ENCODE measurements at places on chromosomes 5 and 9.

DNA sequence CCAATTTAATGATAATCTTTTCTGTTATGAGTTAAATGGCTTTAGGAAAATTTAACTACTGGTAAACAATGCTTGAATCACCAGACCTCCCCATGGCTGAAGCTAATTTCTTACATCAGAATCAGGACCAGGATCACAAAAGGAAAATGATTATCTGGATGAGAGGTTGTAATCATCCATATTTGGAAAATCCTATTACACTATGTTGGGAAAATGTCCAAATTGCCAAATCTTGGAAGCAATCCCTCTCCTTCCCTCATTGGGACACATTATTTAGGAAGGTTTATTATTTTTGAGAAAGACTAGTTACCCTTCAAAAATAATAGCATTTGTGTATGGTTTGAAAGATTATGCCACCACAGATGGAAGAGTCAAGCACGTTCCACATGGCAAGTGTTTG is 130.7 kb upstream of the MINAR2 start:
- DNase-seq = no peak

DNA sequence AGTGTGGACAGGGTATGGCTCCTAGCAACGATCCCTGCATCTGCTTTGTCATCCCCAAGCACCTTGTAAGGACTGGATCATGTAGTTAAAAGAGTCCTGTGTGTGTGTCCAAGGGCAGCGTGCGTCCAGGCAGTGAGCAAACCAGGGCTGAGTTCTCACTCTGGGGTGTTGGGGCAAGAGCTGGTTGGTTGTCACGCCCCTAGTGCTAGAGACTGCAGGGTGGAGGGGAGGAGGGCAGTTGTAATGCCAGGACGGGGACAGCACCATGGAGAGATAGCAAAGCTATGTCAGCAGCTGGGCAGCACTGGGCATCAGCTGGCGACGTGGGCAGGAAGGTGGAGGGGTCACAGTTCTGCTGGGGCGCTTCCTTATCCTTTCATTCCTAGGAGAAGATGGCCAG is 100.8 kb downstream of the ZNF618 start:
- no peak for DNase-seq

- no peak for DNase-seq
Observed at GRCh38 chr5:134439210-134439654, 27.6 kb upstream of the CDKN2AIPNL start.

DNA sequence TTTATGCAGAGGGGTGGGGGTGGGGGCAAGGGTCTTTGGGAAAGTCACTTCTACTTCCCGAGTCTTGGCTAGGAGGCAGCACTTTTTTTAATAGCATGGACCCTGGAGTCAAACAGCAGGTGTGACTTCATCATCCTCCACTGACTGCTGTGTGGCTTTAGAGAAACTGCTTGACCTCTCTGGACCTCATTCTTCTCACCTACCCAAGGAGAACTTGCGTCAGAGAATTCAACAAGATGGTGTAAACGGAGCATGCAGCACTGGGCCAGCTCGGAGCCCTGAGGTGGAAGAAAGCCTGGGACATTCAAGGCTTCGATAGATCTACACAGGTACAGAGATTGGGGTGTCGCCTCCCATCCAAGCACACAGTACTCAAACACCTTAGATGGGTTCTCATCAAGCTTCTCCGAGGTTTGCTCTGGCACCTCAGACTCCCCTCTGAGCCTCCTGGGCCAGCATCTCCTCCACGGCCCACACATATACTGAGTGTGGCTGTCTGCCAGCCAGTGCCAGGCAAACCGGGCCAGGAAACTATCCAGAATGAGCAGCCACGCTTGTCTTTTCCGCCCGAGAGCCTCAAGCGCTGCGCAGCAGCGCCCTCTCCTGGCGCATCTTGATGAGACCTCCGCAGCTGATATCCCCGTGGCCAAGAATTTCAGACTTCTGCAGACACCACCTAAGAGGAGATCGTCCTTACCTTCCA is 4.6 kb upstream of the SLC25A48 start:
- DNase-seq = no peak

DNA sequence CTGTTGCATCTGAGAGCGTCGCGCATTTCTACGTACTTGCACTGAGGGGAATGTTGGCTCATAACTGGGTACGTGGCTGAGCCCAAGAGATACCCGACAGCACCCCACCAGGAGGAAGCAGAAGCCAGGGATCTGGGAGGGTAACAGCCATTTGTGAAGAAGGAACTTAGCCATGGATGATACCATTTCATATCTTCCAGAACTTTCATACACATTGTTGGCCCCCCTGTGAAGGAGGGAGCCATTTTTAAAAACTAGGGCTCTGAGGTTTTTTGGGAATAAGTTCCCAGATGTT is 101.4 kb upstream of the SLC44A1 start:
- no peak for DNase-seq

DNA sequence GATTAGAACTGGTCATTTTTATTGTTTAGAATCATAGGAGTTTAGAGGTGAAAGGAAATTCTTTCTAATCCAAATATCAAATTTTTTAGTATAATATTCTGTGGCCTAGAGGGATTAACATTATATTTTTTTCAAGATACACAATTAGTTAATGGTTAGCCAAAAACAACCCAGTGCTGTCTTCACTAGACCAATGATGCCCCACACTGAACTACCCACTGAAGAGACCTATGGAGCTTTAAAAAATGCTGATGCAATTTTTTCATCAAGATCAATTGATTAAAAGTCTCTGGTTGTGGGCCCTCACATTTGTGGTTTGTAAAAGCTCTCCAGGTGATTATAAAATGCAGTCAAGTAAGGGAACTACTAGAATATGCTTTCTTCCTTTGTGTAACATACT is 274.1 kb upstream of the C9orf72 start:
- no peak for DNase-seq

DNA sequence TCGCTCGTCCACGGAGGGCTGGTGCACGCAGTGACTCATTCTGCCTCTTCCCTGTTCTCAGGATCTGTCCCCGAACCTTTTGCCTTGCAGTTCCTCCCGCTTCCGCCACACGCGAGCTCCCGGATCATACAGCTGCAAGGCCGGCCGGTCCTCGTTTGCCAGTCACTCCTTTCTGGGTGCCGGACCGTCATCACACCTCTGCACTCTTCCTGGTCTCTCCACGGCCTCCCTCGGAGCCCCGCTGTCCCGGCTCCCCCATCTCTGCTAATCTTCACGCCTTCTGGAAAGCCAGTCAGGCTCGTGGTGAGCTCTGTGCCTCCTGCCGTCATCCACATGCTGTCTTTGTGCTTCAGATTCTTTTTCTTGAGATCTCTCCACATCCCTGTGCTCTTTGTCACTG is 91.8 kb downstream of the STX17 start:
- no peak for DNase-seq

GRCh38 chr9:95103871-95104580 is 213.5 kb downstream of the FANCC start:
- no peak for DNase-seq

- DNase-seq = no peak
Observed at GRCh38 chr9:127500399-127500798, 49.1 kb downstream of the LRSAM1 start.

- DNase-seq = no peak
Observed at GRCh38 chr5:16626696-16627264, 10.0 kb upstream of the RETREG1 start.

- no peak for DNase-seq
Observed at GRCh38 chr5:149210225-149210624, 61.4 kb upstream of the AFAP1L1 start.

DNA sequence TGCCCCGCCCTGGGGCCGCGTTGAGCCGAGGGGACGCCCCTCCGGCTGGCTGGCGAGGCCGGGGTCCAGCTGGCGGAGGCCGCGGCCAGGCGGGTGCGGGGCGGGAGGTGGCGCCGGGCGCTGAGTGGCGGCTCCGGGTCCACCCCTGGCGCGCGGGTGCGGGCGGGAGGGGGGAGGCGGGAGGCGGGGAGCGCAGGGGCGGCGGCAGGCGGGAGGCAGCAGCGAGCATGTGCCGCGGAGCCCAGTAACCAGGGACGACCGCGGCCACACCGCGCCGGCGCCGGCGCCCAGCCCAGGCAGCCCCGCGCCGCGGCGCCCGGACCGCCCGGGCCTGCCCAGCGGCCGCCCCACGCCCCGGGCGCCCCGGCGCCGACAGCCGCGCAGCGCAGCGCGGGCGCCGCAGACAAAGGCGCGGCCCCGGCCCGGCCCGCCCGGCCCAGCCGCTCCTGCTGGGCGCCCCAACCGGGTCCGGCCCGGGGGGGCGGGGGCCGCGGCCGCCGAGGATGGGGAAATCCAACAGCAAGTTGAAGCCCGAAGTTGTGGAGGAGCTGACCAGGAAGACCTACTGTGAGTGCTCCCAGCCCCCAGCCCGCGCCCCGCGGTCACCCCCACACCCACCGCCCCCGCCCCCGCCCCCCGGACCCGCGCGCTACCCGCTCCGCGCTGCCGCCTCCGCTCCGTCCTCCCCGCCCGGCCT is at the start of gene NCS1:
Gene NCS1 (plus strand): TSS at position 244 of the 697 bp plus-strand sequence. CDS start 260 bp downstream, at position 504.
- peak; percentile 39 for DNase-seq

- DNase-seq = no peak
Observed at GRCh38 chr5:73816656-73817420, 190.8 kb downstream of the ARHGEF28 start.

DNA sequence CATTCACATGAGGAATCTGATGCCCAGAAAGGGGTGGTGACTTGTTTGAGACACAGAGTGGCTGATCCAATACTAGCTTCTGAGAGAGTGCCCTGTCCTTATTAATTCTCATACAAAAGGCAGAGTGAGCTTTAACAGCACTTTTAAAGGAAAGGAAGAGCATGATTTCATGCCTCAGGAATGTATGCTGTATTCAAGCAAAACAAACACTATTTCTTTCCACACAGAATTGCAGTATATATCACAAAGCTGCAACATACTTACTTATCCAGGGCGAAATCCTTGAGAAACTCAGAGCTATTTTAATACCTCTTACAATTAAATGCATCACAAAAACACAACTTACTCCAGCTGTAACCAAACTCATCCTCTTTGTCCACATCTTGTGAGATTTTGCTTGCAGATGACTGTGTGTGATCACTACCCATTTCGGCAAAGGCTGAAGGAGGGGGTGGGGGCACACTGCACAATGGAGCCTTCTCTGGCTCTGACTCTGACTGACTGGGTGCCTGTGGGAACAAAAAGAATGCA is 139.8 kb downstream of the MPDZ start:
- no peak for DNase-seq

DNA sequence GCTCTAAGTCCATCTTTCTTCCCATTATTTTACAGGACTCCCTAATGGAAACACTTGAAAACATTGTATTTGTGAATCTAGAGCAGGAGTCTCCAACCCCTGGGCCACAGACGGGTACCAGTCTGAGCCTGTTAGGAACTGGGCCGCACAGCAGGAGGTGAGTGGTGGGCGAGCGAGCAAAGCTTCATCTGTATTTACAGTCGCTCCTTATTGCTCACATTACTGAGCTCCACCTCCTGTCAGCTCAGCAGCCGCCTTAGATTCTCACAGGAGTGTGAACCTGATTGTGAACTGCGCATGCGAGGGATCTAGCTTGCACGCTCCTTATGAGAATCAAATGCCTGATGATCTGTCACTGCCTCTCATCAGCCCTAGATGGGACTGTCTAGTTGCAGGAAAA is 111.0 kb downstream of the MED27 start:
- DNase-seq = no peak

GRCh38 chr9:76700916-76701315 is 63.3 kb upstream of the PCA3 start:
- DNase-seq = no peak

- DNase-seq = no peak
Observed at GRCh38 chr5:142749321-142749720, 20.9 kb upstream of the ARHGAP26 start.

DNA sequence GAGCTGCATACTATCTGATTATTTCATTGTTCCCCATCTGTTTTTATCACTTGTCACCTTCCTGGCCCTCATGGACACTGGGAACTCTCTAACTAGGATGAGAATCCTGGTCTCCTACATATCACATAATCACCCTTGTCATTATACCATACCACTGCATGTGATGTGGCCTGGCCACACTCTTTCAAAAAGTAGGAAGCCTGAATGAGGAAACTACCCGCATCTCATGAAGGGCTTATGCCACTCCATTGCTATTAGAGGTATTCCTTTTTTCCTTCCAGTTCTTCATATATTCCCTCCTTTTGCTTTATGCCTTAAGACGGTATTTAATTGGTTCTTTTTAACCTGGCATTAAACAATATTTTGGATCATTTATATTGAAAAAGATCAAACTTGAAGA is 1341.4 kb upstream of the NUDT12 start:
- DNase-seq = no peak

GRCh38 chr5:150428106-150428876 is 15.6 kb upstream of the CD74 start:
- DNase-seq = no peak

- no peak for DNase-seq
Observed at GRCh38 chr5:140926443-140927227, 536 bp downstream of the PCDHAC1 start.

DNA sequence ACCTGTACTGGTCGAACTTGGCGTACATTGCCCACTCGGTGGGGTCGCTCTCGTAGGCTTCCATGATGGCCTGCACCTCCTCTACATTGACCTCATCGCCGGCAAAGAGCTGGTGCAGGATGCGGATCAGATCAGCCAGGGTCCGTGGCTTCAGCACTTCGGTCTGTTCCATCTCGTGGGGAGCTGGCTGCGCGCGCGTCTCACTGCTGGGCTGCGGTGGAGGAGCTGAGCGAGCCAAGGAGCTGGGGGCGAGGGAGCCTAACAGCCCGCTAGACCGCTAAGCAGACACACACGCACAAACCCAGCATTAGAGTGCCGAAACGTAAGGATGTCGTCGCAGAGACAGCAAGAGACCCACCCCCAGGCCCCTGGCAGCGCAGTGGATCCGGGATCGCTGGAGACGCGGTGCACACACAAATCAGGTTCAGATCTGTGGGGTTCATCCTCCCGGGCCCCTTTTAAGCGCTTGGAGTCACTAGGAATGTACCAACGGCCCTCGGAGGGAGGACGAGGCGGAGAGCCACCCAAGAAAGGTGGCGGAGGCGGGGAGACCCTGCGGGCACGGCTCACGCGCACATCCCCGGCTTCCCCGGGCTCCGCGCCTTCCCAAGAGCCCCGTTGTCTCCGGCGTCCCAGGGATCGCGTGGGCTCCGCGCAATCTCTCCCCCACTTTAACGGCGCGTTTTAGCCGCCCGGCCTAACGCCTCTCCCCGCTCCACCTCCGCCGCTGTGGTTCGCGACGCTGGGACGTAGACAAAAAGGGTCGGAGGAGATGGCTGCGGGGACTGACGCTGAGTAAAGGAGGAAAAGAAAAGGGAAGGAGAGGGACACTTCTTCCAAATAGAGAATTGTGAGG is at the start of gene CDO1:
Gene CDO1 (minus strand): TSS at position 434 of the 856 bp plus-strand sequence. CDS start 262 bp downstream, at position 172.
- no peak for DNase-seq

DNA sequence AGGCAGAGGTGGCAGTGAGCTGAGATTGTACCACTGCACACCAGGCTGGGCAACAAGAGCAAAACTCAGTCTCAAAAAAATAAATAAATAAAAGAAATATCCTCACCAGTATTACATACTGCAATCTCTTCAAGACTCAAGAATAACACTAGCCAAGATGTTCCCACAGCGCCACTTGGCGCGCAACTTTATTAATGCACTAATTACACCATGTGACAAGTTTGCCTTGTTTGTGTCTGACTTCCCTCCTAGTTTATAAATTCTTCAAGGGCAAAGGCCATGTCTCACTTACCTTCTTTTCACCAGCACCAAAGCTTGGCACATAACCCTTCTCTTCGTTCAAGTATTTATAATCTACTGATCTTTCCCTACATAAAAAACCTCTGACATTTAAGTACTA is 4.8 kb downstream of the SKP1 start:
- DNase-seq = no peak

GRCh38 chr9:33437898-33438297 is 9.5 kb downstream of the AQP3 start:
- no peak for DNase-seq
